Activated naive CD8-positive, alpha-beta T cell treated with anti-CD3 and anti-CD28 coated beads, Interleukin-2, amount 50 U/mL, for 24 hours (primary cell): ENCODE measurements at places on chromosomes 5 and 9.
A peak's percentile ranks its signal among the peaks of the same experiment; 100 is the strongest.

- DNase-seq, result no peak
These were observed 55.0 kb downstream of the GTF3C4 start for GRCh38 chr9:132725306-132725705.

DNA sequence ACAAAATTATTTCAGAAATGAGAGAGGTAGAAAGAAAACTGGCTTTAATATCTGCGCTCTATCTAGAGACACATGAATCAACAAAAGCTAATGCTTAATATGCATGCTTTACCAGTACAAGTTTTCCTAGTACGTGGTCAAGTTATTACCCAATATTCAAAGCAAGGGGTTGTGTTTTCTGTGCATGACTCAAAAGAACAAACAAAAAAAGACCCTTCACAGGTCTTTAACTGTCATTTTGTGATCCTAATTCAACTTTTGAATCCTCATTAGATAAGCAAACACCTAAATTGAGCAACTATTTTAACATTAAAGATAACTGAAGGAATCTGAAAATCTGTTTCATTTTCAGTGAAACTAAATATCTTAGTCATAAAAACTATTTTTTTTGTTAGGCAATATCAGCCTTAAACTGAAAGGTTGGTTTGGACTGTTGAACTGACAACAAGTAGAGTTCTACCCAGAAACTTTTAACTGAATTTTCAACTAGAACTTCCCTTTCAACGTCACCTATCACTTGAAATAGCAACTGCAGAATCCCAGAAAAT is 12.5 kb downstream of the ST8SIA4 start:
- no peak for DNase-seq

DNA sequence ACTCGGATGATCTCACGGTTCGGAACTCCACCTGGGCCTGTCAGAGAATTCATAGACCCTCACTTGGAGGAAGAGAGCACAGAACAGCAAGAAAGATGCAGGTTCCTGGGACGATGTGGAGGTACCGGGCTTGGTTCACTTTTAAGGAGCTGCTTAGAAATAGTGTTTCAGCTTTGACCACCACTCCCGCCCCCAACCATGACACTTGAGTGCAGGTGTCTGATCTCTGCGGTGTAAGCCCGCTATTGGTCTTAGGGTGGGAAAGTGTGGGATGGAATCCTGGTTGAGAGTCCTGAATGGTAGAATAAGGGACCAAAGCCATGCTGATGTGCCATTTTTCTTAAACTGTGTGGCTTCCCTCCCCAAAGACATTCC is 97.2 kb upstream of the LMX1B start:
- DNase-seq, result no peak

- no peak for DNase-seq
These were observed 26.9 kb downstream of the GOLM1 start for GRCh38 chr9:86072394-86072877.

- DNase-seq, result peak; percentile 71
These were observed 13.7 kb downstream of the GLRX start for GRCh38 chr5:95808686-95809413.

- no peak for DNase-seq
These were observed 11.4 kb upstream of the SLC45A2 start for GRCh38 chr5:33995865-33996264.

- peak; percentile 62 for DNase-seq
These were observed 97.4 kb downstream of the OSTF1 start for GRCh38 chr9:75185585-75186170.
